NCI-H1048 (cell line): ENCODE measurements at places on chromosomes 16 and 17.

DNA sequence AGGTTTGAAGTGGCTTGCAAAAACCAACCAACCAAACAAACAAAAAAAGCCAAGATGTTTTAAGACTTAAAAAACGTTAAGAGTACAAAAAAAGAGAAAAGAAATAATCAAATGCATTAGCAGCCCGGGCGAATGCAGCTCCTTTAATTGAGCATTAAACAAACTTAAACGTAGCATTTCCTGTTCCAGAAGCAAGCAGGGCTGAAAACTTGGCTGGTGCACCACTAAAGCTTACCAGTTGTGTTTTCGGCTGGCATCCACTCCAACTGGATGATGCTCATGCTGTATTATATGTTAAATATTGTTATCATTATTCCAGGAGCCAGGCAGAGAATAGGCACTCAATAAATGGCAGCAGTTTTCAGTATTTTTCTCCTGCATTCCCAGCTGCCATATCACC, 45.1 kb downstream of the IRX6 start:
- DNase-seq = no peak

DNA sequence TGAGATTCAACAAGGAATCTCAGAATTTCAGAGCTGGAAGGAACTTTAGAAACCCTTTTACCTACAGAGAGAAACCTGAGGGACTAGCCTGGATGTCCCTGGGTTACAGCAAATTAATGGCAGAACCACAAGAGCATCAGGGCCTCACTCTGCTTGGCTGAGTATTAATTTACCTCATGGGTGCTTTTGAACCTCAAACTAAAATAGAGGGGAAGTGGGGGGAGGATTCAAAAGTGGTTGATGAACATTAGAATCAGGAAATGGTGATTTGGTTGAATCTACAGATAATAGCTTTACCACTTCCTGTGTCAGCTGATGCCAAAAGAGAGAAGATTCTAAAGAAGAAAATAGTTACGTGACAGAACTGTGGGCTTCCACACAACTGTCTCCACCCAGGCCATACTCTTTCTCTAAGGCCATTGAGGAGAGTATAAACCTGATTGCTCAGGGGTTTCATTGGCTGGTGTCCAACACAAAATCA, 11.3 kb upstream of the SKAP1 start:
- no peak for DNase-seq

- DNase-seq = no peak
These were observed 282.9 kb downstream of the RBFOX1 start for GRCh38 chr16:7615565-7615964.

- no peak for DNase-seq
These were observed 2.9 kb downstream of the TNS4 start for GRCh38 chr17:40498281-40499084.

DNA sequence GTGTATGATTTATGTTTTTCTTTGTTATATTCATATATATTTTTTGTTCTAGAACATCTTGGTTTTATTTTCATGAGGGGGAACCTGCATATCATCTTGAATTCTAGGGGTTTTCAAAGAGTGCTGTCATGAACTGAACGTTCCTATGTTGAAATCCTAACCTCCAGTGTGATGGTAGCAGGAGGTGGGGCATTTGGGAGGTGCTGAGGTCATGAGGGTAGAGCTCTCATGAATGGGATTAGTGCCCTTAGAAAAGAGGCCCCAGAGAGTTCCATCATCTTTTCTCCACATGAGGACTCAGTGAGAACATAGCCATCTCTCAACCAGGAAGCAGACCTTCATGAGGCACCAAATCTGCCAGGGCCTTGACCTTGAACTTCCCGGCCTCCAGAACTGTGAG, 34.6 kb upstream of the CCDC182 start:
- DNase-seq = no peak

DNA sequence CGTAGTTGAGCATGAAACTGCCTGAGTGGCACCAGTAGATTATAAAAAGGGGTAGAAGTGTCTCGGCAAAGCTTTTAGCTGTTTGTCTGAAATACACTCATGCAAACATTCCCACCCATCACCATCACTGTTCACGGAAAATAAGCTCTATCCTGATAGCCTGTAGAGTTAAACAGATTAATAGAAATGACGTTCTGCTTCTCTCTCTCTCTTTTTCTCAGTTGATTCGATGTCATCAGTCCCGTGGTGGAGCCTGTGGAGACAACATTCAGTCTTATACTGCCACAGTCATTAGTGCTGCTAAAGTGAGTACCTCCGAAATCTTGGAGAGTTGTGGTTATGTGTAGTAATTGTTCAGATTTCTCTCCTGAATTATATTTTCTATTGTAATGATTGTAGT, 224.7 kb downstream of the BCAS3 start:
- no peak for DNase-seq

GRCh38 chr16:75862098-75862386, 135.8 kb upstream of the CPHXL start:
- no peak for DNase-seq

- no peak for DNase-seq
These were observed 230.7 kb downstream of the HS3ST4 start for GRCh38 chr16:25922438-25922837.

DNA sequence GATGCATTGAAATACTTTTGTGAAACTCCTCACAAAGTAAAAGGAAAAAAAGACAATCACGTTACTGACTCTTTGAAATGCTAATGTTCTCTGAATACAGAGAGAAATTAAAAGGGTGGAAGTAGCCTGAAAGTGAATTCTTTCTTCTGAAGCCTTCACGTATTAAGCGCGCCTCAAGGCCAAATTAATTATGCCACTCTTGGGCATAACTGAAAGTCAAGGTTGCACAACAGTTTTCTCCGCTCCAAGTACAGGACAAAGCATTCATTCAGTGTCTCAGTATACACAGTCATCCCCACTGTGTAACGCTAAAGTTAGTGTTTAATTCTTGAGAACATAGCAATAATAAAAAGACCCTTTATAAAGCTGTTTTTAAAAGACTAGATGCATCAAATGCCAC, 21.5 kb downstream of the PARN start:
- no peak for DNase-seq

DNA sequence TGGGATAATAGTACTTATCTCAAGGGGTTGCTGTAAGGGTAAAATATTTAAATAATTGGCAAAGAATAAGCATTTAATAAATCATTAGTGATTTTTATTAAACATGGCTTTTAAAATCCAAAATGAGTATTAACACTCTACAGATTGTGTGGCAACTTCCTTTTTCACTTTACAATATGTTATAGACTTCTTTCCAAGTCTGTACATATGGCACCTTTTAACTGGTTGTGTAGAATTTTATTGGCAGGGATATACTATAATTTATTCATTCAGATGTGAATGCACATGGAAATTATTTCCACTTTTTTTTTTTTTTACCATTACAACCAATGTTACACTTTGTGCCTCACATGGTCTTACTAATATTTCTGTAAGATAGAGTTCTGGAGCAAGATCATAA, 15.7 kb upstream of the NLRP1 start:
- DNase-seq = no peak

DNA sequence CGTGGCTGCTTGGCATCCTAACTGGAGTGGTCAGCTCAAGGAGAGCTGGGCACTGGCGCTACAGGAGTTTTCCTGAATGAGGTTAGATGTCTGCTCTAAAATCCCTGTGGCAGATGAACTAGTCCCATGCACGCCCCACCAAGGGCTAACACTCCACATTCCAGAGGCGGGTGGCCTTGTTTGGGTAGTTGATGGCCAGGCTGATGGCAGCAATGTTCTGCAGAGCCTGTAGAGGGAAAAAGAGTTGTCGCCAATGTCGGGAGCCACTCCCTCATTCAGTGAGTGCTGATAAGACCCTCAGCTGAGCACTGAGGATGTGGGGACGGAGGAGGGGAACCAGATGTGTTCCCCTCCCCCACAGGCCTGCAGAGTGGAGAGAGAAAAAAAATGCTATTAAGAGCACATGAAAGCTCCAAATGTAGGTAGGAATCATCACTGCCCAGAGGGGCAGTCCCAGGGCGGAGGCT, 42.5 kb upstream of the ATP2A3 start:
- DNase-seq = no peak

DNA sequence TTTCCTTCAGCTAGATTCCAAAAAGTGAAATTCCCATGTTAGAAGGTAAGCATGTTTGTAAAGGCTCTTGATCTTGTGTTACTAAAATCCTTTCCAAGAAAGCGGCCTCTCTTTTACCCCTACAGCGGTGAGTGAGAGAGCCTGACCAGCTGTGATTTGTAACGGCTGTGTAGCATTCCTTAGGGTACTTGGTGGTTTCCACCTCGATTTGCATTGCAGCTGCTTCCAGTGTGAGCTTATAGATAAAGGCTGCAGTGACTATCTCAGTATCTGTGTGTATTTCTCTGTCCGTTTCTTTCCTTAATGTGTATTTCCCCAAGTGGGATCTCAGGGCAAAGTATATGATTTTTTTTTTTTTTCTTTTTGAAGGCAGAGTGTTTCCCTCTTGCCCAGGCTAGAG, 169.4 kb downstream of the SNX29 start:
- DNase-seq = no peak

DNA sequence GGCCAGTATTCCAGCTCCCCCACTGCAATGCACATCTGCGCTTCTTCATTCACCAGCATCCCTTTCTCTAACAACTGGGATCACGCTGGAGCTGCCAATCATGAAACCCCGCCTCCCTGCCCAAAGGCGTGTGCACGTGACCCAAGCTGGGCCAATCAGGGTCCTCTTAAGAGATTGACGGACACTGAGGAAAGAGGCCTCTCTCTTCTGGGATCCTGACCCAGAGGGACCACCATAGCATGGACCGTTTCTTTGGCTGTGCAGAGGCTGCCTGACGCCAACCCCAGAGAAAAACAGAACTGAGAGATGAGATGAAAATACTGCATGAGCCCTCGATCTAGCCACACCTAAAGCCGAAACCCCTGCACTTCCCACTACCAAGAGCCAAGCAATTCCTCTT, 32.0 kb downstream of the COTL1 start:
- no peak for DNase-seq
